ENCODE measurements at places on chromosomes 16 and 17.

GRCh38 chr17:62149961-62150360 lies 84.9 kb upstream of the MED13 start:
- DNase-seq, result no peak

DNA sequence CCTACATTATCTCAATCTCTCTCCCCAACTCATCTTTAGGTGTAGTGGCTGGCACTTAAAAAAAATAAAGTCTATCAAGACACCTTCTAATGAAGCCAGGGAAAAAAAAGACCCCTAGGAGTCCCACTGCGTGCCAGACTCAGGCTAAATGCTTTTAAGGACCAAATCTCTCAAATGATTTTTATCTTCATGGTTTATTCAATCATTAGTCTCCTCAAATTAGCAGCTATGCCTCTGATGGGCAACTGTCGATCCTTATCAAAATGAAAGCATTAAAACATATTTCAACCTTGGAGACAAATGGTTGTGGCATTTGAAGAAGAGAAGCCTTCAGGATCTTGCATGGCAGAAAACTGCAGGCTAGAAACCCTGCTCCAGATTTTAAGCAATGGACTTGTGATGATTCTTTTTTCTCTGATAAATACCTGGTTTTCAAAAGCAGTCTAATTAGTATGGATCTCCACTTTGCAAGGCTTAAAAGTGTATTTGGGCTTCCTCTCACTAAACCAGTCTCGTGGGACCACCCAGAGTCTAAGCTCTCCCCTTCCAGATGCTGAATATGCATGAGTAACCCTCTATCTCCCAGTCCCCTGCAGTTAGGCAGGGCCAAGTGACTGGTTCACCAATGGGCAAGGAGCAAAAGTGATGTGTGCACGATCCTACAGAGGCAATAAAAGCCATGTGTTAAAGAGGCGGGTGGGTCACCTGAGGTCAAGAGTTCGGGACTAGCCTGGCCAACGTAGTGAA lies 14.9 kb downstream of the ITPRIPL2 start:
- DNase-seq, result no peak

DNA sequence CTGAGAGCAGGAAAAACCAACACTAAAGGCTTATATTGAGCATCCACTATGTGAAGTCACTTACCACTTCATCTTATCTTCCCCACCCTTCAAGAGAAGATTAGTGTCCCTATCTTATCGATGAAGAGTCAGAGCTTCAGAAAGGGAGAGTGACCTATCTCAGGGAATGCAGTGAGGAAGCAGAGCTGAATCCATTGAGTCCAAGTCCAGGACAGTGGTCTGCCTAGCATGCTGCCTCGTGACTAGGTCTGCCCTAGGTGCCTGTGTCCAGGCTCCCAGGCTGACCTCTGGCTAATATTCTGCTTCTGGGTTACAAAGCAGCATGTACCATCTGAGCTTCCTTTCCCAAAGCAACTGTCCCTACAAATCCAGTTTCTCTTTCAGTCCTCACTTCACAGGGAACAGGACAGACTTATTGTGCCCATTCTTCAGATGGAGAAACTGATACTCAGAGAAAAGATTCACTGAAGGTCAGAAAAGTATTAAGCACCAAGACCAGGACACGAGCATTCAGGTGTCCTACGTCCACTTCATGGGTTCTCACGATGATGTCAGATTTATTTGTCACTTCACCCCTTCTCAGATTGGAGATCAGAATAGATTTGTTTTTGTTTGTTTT lies 13.3 kb upstream of the FZD2 start:
- DNase-seq, result no peak

DNA sequence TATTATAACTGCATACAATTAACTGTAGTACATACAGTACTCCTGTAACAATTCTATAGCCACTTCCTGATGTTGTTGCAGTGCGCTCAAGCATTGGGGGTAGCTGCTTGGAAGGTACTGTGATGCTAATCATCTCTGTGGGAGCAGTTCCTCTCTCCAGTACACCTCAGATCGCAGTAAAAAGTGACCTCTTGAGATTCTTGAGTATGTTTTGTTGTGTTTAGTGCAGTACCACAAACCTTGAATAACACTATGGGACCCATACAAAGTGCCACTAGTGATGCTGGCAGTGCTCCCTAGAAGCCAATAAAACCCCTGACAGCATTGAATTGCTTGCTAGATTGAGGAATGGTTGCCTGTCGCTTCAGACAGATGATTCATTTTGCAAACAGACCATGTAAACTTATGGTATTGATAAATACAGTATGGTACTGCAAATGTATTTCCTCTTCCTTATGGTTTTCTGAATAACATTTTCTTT lies 193.0 kb downstream of the SPECC1 start:
- no peak for DNase-seq

DNA sequence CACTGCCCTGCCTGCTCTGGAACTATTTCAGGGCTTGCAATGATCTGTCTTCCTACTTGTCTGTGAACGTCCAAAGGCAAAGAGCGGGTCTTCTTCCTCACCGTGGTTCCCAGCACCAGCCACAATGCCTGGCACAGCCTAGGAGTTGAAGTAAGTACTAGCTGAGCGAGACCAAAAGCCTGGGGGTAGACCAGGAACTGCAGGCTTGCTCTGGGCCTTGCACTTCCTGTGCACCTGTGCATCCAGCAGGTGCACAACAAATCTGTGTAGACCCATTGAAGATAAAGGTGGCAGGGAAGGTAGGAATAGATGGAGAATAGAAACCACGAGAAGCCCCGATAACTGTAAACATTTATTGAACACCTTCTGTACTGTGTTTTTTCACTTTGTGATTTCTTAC lies 4.6 kb downstream of the FAM171A2 start:
- no peak for DNase-seq

DNA sequence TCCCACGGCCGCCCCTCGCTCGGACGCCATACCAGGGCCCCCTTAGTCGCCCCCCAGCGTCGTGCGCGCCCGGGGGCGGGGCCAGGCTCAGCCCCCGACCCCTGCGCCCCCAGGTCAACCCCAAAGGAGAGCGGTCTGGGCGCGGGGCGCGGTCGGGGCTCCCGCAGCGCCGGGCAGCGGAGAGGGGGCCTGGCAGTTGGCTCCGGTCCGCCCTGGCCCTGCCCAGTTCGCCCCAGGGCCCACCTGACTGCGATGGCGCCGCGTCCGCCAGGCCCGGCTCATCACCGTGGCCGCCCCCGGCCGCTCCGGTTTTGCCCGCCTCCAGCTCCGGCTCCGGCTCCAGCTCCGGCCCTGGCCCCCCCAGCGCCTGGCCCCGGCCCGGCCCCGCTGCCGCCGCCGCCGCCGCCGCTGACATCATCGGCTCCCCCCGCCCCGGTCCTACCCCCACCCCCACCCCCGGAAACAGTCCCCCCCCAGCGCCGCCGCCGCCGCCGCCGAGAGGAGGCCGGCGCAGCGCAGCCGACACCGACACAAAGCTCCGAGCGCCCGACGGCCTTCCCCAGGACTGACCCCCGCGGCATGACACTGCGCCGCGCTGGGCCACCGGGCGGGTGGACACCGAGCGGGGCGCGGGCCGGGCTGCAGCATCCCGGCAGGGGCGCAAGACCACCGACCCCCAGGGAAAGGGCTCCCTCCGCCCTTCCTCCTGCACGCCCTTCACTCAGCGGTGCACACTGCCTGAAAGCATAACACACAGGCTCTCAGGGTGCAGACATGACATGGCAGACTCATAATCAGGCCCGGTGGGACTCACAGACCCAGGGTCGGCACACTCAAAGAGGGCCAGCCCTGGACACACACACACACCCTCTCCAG lies at the start of gene ZBTB4:
Gene ZBTB4 (minus strand): TSS at position 419 of the 876 bp plus-strand sequence. CDS start 12,830 bp downstream, outside the sequence.
- DNase-seq, result no peak

DNA sequence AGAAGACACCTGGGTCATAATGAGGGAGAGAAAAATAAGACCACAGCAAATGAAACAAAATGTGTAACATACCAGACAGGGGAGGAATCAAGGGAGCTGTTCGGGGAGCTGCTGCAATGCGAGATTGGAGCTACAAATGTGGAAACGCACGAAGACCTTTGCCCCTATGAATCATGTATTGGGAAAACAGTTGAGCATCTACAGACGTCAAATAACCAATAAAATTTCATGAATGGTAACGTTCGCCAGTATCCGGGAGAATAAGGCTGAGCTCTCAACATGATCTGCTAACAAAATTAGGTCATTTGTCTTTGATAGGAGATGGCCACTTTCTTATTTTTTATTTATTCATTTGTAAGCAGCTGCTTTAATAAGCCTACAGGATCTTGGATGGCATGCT lies 486.2 kb upstream of the RBFOX1 start:
- DNase-seq, result no peak

DNA sequence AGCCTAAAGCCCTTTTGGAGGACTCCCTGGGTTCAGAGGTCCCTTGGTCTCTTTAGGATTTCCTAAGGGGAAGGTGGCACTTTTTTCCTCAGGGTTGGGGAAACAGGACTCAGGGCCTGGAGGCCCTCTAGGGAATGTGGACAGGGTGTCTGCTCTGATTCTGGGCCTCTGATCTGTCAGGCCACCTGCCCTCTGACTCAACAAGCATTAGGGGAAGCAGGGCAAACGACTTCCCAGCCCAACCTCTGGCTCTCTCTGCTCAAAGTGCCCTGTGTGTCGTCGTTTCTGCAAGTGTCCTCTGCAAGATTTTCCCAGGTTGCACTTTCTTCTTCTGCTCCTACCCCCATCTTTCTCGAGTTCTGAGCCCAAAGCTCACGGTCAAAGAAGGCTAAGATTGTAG lies 6.6 kb upstream of the IGFBP4 start:
- no peak for DNase-seq

DNA sequence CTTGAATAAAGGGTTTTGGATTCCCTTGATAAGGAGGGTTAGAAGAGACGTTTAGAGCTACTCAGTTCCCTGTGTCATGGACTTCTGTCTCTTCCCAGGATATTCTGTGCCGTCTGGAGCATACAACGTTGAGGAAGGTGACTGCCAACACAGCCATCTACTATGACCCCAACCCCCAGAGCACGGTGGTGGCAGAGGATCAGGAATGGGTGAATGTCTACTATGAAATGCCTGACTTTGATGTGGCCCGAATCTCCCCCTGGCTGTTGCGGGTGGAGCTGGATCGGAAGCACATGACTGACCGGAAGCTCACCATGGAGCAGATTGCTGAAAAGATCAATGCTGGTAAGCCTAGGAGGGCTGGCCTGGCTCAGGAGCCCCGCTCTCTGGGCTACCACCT lies 24.7 kb downstream of the POLR2A start:
- no peak for DNase-seq

Measured in left renal pelvis (tissue), 4 donors.